ENCODE measurements at places on chromosomes 1 and 21.

- no peak for DNase-seq
Measured at GRCh38 chr21:39124681-39125251, 58.5 kb downstream of the PSMG1 start.

DNA sequence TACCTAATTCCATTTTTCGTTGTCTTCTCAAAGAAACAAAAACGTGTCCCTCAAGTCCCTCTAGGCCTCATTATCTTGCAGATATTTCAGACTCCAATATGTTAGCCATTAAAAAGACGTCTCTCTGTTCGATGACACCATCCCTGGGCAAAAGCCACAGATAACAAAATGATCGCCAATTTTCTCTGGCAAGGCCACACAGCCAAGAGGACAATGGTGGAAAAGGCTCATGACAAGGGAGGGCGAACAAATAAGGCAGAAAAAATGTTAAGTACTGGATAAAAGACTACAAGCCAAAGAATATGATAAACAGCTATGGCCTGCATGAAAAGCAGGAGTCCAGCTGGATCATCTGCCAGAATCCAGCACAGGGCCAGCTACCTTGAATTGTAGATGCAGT, 82.9 kb downstream of the TBX15 start:
- DNase-seq, result no peak

DNA sequence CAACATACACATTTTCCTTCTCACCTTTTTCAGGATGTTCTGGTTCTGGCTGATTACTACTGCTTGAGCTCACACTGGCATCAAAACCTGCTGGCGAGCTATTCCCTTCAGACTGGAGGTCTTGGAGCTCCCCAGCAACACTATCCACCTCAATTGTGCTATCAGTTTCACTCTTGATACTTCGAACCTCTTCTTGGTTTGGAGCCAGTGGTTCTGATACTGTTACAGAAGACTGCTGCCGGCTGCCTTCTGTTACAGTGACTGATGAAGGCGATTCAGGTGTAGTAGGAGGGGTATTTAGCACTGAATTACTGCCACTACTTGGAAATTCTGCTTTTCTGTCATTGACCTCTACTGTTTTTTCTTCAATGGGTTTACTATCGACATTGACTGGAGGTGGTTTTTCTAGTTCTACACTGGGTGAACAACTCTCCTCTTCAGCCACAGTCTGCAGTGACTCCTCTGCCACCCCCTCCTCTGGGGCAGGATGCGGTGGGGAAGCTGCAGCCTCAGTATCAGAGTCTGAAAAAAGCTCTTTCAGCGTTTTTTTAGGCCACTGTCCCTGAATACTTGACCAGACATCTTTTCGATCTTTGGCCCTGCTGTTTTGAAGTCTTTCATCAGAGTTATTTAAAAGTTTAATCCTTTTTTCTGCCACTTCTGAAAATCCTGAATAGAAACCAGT, 20.7 kb upstream of the RBM34 start:
- DNase-seq, result no peak

- DNase-seq, result no peak
Measured at GRCh38 chr1:198467907-198468306, 72.6 kb downstream of the ATP6V1G3 start.

DNA sequence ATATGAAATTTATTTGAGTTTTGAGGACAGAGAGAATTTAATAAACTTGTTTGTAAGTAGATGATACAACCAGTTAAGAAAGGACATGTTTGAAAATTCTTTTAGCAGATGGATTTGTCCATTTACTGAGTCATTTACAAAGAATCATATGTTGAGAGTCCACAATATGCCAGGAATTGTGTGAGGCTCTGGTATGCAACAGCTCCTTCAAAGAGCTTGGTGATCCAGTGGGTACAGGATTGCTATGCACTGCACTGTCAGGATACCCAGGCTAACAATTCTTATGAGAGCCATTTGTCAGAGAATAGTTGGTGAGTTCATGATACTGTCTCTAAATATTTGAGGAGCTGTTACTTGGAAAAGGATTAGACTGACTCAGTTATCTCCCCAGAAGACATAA, 11.0 kb downstream of the DNM3 start:
- DNase-seq, result no peak

- DNase-seq, result no peak
Measured at GRCh38 chr21:25314247-25314646, 293.0 kb downstream of the MRPL39 start.

- DNase-seq, result no peak
Measured at GRCh38 chr1:6426277-6426971, 1.8 kb downstream of the ESPN start.

DNA sequence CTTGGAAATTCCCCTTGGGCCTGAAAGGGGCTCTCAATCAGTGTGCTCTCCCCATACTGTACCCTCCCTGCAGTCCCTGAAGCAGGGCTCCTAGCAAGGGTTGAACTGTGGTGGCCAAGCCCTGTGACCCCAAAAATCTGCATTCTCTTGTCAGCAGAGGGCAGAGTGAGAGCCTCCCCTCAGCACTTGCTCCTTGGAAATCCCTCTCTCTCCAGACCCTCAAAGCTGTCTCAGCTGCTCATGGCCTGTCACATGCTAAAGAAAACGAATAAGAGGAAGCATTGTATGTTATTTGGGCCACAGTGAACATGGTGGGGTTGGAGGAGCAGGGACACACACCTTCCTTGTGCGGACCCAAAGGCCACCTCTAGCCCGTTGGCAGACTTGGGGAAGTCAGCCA, 47.2 kb upstream of the SYNC start:
- no peak for DNase-seq

GRCh38 chr21:44618909-44619308, 7.0 kb downstream of the KRTAP10-8 start:
- DNase-seq, result no peak

GRCh38 chr1:92029241-92029922, 403 bp upstream of the EPHX4 start:
- DNase-seq, result no peak

- DNase-seq, result no peak
Measured at GRCh38 chr1:65759516-65759915, 33.2 kb upstream of the PDE4B start.

DNA sequence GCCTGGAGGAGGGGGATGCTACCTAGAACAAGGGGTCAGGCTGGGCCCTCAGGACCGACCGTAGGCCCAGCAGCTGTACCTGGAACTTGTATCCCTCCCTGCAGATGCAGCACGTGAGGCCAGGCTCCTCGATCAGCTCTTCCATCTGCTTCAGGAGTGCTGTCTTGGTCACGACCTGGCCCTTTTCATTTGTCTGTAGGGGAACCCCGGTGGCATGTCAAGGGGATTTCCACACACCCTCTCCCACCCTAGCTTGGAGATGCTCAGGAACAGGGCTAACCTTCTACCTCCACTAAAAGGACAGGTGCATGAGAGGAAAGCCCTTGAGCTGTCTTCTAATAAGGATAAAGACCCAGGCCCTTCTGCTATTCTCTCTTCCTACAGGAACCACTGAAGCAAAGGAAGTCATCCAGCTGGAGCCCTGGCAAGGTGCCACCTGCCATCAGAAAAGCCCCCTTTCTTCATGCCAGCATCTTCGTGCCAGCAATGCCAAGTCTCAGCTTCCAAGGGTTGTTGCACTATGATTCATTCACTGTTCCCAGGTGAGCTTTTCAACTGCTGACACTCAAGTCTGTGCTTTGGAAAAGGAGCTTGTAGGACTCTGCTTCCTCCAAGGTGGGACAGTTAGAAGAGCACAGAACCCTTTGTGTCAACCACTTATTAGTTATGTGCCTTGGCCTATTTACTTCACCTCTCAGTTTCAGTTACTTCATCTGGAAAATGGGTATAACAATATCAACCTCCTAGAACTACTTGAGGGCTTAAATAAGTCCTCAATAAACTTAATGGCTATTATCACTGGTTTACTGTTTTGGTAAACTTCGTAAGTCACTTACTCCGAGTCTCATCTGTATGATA, 122.1 kb downstream of the UBR4 start:
- no peak for DNase-seq

DNA sequence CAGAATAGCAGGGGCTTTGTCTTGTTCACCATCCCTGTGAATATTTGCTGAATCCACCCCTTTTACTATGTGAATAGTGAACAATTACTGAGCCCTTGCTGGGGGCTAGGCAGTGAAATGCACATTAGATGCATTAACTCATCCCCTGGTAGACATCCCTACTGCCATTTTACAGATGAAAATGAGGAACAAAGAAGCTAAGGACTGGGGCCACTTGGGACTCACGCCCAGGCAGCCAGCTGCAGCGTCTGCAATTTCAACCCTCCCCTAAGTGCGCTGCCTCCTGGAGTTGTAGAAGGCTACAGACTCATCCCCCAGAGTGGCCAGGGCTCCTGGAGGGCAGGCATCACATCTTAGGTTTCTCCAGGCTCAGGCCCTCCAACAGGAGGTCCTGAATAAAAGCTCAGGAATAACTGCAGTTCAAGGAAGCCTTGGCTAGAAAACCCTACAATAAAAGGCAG, 31.6 kb downstream of the CAPZB start:
- DNase-seq, result no peak

- DNase-seq, result no peak
Measured at GRCh38 chr1:110051262-110051648, 16.8 kb downstream of the STRIP1 start.

GRCh38 chr1:165490175-165490574, 45.2 kb upstream of the RXRG start:
- DNase-seq, result no peak

DNA sequence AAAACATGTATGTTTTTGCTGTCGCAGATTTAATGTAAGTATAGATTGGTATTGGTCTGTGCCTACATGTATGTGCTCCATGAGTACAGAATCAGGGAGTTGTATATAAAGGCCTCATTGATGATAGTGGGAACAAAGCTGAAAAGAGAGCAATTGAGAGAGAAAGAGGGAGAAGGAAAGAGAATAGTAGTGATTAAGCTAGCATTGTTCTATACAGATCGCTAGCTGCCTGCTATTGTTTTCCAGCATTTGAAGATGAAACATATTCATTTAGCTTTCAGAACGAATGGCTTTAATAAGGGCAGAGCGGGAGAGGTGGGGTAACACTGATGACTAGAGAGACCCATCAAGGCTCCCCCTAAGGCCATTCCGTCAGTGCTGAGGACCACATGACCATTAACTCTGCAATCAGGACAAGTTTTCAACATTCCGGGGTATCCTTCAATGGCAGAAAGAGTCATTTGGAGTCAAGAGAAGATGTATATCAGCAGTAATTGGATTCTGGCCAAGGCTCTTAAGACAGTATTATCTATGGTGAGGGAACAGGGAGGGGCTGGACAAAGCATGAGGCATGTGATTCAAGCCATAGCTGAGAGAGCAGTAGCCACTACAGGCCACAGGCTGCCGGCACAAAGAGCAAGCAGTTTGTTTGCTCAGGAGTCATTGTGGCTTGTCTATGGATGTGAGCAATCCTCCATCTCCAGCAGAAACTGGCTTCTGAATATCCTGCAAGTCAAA, 176.5 kb downstream of the PBX1 start:
- DNase-seq, result no peak

GRCh38 chr21:40714536-40714935, 132.4 kb downstream of the DSCAM start:
- DNase-seq, result no peak

GRCh38 chr1:167881069-167881468, 32.9 kb downstream of the ADCY10 start:
- DNase-seq, result no peak

GRCh38 chr1:29368936-29369932, 132.9 kb downstream of the PTPRU start:
- DNase-seq, result no peak

DNA sequence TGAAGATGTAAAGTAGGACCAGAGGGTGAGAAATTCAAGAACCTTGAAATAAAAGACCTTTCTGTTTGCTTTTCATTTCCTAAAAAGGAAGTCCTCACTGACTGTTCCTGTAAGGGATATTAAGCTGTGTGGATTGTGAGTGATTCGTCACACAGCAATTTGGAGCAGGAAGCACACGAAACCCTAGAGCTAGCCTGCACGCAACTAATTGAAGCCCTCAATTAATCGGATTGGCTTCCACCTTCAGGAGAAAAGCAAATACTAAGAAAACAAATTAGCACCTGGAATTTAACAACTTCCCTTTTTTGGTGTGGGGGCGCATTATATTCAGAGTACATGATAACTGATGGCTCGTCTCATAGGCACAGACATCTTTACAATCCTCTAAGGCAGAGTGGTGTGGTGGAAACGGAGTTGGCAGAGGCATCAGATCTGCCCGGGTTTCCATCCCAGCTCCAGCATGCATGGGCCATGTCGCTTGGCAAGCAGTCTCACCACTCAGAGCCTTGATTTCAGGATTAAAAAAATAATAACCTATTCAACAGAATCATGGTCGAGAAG, 95.2 kb downstream of the KCNJ15 start:
- peak; percentile 17 for DNase-seq

- no peak for DNase-seq
Measured at GRCh38 chr1:29828526-29829447, 592.5 kb downstream of the PTPRU start.

DNA sequence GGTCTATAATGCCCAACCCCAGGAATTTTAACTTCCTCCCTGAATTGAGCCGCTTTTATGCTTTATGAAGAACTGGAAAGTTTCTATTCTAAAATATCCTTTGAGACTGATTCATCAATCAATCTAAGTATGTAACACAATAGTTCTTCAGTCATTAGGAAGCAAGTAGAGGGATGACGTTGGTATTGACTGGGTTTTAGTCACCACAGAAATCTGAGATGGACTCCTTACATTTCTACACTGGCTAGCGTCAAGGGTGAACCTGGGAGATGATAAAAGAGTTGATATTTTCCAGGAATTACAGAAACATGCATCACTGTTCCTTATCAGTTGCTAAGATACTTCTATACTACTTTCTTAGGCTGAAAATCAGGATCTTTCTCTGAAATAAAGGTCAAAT, 308.0 kb downstream of the HMCN1 start:
- DNase-seq, result no peak

All from NCI-H2081 treated with DMSO at 0.1 percent for 48 hours (cell line).